Dermis blood vessel endothelial cell (primary cell): ENCODE measurements at places on chromosomes 5 and 9. TPM values are rescaled to one million over a fixed set of nuclear protein-coding genes. Genes with fewer than 3 reads are reported as not detected.
A peak's percentile ranks its signal among the peaks of the same experiment; 100 is the strongest.

Gene MAMDC4
- total RNA-seq, result 2.0 and 5.1 TPM in 2 replicates

DNA sequence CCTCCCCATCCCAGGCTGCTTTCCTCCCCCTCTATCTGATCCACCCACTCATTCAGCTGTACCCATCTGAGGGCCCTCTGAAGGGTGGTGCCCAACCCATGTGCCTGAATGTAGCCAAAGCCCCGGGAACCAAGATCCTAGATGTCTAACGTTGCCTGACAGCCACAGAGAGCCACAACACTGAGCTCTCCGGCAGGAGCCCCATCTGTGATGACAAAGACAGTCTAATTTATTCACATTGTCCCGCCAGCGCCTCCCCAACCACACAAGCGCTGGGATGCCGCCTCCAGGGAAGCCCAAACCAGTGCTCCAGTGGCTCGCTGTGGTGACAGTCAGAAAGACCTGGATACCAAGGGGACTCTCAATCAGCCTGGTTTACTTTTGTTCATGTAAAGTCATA is 8.4 kb downstream of the IGFBPL1 start:
- DNase-seq, result no peak

DNA sequence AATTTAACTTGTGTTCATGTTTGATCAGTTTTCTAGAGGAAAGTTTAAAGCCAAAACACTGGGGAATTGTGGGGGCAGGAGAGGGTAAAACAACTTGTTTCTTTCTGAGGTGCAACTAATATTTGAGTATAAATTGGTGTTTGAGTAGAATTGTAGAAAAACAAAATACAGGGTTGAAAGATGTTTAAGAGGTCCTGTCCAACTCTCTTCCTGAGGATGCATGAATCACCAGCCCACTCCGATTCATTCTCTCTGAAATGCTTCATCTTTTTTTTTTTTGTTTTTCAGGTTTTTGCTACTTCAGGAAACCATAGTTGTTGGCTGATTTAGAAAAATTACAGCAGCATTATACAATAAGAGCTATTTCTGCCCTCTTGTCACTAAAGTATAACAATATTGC is 42.4 kb upstream of the TMC1 start:
- peak; percentile 80 for DNase-seq

GRCh38 chr9:33229359-33230114 is 10.4 kb upstream of the SPINK4 start:
- no peak for DNase-seq

- DNase-seq, result no peak
These were observed 1.8 kb downstream of the SEMA5A start for GRCh38 chr5:9544056-9544455.

GRCh38 chr9:116387934-116388698 is 234.5 kb downstream of the PAPPA start:
- peak; percentile 7 for DNase-seq
